AML-193 (cell line): ENCODE measurements at places on chromosomes 13 and 19.

GRCh38 chr19:58407658-58408151, 744 bp upstream of the ZNF584 start:
- DNase-seq = no peak

DNA sequence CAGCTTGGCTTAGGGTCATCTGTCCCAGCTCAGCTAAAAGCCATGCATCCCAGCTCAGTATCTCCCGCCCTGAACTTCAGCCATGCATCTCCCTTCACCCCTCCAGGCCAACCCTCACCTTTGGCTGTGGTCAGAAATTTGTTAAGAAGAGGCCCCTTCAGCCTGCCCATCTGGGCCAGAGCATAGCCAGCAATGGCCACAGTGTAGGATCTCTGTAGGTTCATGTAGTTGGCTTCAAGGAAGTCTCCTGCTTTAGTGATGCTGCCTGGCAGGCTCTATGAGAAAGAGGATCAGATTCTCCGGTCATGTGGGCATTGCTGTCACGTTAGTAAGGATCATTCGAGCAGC, 16.6 kb upstream of the TNFSF14 start:
- DNase-seq = no peak

GRCh38 chr19:30341611-30342201, 30.5 kb upstream of the ZNF536 start:
- no peak for DNase-seq

DNA sequence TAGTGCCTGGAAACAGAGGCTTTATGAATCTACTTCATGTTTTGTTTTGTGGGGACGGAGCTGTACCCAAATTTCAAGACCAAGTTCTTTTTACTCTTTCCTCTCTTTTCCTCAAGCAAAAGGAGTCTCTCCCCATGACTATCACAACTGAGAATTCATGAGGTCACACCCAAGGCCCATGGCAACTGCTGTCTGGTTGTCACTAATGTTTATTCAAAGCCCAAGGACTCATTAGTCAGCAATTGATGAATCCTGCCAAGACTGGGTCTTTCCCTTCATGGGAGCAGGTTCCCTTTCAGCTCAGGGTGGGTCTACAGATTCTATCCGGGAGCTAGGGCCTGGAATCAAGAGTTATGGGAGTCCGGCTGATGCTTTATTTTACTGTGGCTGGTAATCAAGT, 441.5 kb upstream of the PCDH20 start:
- DNase-seq = no peak

DNA sequence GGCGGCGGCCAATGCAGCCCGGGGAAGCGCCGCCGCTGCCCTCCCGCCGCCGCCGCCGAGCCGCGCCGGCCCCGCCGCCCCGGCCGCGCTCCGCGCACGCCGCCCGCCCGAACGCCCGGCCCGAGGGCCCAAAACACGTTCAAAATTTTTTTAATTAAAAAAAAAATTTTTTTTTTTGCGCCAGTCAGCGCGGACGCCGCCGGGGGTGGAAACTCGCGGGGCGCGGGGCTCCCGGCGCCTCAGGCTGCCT, 468 bp downstream of the HMGB1 start:
- DNase-seq = no peak
